ENCODE measurements at places on chromosomes 3 and 15.
A peak's percentile ranks its signal among the peaks of the same experiment; 100 is the strongest.

GRCh38 chr3:58351920-58352319 lies 19.2 kb downstream of the PXK start:
- DNase-seq, result no peak

- DNase-seq, result peak; percentile 80
These were observed 60.5 kb upstream of the KLF13 start for GRCh38 chr15:31265871-31266711.

DNA sequence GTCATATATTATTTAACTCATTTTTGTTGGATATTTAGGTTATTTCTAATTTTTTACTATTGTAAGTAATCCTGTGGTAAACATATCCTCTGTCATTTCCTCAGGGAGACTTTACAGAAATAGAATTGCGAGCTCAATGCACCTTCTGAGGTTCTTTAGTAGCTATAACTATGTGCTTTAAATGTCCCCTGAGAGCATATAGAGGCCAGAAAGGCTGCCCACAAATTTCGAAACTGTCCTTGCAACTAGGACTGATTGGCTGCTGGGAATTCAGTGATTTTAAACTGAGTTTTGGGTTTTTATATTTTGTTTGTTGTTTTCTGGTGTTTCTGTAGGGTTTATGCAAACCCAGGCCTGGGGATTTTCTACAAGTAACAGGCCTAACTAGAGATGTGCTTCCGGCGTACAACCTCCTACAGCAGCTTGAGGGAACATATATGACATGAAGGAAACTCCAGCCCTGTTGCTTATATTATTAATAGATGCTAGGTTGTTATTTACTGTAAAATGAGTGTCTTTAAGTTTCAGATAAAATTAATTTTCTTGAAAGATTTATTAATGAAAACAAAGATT lies 29.1 kb upstream of the P4HTM start:
- no peak for DNase-seq

DNA sequence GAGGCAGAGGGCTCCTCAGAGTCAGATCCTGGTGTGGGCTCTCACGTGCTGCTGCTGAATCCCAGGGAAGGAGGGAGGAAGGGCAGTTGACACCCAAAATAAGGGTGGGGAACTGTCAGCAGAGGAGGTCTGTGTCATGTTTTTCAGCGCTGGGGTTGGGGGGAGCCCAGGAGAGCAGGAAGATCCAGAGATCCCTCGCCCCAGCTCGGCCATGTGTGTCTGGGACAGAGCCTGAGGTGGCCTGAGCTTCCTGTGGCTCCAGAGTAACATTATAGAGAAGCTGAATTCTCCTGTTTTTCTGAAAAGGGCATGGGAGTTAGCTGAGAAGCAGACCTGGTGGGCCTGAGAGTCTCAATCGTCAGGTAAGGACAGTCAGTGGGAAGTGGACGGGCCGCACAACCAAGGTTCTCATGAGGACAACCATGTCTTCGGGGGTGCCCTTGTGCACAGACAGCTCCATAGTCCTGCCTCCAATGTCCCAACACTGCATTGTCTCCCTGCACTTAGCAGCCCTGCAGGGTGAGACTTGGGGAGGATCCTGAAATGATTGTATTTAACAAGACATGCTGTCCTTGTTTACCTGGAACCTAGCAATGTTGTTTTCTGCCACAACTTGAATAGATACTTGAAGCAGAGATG lies 18.4 kb downstream of the UMPS start:
- no peak for DNase-seq

GRCh38 chr3:189573004-189573403 lies 58.2 kb upstream of the TP63 start:
- DNase-seq, result no peak

DNA sequence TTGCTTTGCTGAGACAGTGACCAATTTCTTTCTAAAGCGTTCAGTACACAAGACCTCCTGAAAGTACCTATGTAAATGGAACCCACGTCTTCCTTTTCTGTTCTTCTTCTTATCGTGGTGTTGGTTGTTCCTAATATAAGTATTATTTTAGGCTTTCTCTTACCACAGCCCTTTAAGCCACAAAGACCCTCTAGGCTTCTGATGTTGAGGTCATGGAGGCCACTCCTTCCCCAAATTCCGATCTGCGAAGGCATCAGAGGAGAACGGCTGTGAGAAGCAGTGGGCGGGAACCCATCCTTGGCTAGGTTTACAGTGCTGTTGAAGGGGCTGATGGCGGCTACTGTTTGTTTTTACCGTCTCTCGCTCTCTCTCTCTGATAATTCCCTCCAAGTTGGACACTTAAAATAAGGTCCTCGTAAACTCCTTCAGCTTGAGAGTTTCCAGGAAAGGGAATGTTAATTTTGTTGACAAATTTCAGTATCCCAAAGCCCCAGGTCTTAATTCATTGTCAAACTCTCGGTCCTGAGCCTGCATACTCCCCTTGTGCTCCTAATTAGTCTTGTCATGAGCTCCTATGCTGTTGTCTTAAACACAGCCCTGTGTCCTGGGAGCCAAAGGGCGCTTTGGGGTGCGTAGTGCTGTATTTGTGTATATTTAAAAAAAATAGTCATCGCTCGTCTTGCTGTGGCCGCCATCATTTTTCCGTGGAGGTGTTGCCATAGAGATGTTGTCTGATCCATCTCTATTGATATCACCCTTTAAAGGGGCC lies 178.8 kb downstream of the OPA1 start:
- no peak for DNase-seq

- DNase-seq, result no peak
These were observed 5.0 kb upstream of the CCR2 start for GRCh38 chr3:46348823-46349482.

GRCh38 chr3:13654330-13655060 lies 105.6 kb downstream of the FBLN2 start:
- no peak for DNase-seq

GRCh38 chr15:90003736-90004135 lies 2.6 kb downstream of the ZNF710 start:
- DNase-seq, result no peak

DNA sequence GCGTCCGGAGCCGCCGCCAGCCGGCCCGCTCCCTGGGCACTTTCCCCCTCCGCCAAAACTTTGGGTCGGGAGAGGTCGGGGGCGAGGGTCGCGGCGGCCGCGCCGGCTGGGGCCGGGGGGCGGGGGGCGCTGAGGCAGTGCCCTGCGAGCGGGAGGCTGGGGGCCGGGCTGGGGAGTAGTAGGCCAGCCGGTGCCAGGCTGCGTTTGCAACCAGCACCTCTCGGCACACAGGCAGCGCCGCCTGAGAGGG lies 452 bp downstream of the BBX start:
- no peak for DNase-seq

DNA sequence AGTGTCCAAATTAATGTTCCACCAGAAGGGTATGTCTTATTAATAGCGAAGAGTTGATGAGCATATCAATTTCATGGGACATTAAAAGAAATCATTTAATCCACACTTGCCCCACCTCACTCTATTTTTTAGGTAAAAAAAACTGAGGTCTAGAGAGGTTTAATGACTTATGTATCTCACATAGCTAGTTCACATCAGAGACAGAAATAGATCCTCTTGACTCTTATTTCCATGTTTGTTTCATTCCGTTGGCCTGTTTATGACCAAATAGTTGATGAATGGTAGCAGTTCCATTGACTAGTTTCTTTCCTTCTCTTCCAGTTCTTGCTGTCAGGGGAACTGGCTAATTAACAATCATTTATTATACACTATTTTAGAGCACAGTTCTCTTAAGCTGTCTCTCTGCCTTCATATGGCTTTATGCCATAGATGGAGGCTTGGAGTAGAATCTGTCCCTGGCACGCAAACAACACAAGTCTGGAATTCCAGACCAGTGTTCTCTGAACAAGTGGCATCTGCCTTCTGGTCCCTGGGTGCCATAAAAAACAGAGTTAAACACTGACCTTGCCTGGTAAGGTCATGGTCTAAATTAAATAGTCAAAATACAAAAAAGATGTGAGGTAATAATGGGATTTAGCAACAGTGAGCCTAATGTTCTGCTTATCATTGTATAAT lies 220.0 kb upstream of the CGNL1 start:
- no peak for DNase-seq
